AG08396 (cell line): ENCODE measurements at places on chromosomes 1 and 21.

GRCh38 chr1:118963456-118964430, 24.4 kb downstream of the TBX15 start:
- no peak for DNase-seq

- DNase-seq, result peak; percentile 87
Measured at GRCh38 chr1:67832737-67833601, at the start of gene GNG12. GNG12 (minus strand) TSS chr1:67833467; CDS start chr1:67707686, 125,781 bp downstream.

GRCh38 chr1:162538815-162539431, 22.6 kb upstream of the UAP1 start:
- DNase-seq, result peak; percentile 33

DNA sequence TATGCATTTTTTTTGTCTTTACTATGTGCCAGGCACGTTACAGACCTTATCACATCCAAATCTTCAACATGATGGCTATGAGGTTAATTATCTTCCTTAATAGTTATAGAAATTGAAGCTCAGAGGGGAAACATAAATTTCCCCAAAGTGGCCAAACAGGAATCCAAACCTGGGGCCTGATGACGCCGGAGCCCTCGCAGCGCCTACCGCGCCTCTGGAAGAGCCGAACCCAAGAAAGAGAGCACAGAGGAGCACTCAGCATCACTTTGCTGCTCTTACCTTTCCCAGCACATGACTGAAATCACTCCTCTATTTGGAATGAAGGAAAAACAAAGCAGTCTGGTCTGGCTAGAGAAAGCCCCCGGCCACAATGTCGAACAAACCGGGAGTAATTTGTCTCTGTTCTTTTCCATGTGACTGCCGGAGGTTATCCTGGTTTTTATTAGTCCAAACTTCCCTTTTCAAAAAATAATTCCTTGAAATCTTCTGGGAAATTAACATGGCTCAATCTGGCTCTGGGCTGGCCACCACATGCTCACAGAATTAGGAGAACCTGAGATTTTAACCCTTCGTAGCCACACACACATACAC, 195.5 kb downstream of the ADSS2 start:
- no peak for DNase-seq

DNA sequence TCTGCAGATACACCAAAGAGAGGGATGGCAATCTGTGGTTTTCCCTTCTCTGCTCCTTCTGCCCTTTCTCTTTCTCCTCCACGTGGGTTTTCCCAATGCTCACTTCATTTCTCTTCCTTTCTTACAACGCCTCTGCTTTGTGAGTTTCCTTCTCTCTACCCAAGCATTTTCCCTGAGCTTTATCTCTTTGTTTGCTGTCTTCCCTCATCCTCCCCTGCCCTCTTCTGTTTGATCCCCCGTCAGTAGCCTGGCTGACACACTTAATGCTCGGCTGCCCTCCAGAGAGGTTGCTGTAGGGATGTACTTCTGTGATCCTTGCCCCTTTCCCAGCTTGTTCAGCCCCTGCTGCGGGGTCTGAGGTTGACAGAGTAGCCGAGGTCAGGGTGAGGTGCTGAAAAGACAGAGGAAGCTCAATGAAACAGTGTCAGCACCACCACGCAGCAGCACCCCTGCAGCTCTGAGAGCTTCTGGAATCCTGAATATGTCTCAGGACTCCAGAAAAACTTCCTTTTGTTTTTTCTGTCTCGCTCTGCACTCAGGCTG, 6.0 kb downstream of the EDARADD start:
- no peak for DNase-seq

DNA sequence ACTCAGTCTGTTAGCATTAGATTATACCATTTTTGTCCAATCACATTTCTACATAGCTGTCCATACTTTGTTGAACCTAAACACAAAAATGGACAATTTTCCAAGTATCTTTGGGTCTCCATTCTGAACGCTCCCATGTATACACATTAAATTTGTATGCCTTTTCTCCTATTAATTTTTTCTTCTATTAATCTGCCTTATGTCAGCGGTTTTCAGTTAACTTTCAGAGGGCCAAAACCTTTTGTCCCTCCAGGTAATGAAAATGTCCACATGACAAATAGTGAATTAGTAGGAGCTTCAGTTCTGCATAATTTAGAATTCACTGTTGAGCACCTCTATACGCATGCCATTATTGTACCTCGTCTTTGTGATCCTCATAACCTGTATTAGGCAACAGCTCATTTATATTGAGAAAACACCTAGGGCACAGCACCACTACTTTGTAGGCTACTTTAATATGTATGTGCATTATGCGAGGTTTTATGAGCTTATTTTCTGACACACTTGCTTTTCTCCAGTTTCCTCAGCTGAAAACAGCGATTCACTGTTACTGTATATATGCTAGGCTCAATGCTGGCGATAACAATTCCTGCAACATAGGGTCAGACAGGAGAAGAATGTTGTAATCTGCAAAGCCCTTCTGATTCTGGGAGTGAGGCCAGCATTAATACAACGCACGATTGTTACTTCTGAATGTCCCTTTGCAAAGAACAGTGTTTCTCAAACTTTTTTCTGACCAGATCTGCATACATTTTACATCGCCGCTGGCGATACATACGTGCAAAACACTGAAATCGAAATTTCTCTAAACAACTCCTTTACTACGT, 1.1 kb upstream of the ABCD3 start:
- peak; percentile 42 for DNase-seq

GRCh38 chr1:234660536-234661316, 50.7 kb upstream of the IRF2BP2 start:
- no peak for DNase-seq

GRCh38 chr1:87030740-87031690, 116.6 kb downstream of the HS2ST1 start:
- no peak for DNase-seq

- no peak for DNase-seq
Measured at GRCh38 chr1:165402517-165403111, 42.3 kb downstream of the RXRG start.

GRCh38 chr1:118717893-118718292, 270.2 kb downstream of the TBX15 start:
- DNase-seq, result no peak

- no peak for DNase-seq
Measured at GRCh38 chr1:228958121-228958520, 222.8 kb downstream of the RHOU start.

DNA sequence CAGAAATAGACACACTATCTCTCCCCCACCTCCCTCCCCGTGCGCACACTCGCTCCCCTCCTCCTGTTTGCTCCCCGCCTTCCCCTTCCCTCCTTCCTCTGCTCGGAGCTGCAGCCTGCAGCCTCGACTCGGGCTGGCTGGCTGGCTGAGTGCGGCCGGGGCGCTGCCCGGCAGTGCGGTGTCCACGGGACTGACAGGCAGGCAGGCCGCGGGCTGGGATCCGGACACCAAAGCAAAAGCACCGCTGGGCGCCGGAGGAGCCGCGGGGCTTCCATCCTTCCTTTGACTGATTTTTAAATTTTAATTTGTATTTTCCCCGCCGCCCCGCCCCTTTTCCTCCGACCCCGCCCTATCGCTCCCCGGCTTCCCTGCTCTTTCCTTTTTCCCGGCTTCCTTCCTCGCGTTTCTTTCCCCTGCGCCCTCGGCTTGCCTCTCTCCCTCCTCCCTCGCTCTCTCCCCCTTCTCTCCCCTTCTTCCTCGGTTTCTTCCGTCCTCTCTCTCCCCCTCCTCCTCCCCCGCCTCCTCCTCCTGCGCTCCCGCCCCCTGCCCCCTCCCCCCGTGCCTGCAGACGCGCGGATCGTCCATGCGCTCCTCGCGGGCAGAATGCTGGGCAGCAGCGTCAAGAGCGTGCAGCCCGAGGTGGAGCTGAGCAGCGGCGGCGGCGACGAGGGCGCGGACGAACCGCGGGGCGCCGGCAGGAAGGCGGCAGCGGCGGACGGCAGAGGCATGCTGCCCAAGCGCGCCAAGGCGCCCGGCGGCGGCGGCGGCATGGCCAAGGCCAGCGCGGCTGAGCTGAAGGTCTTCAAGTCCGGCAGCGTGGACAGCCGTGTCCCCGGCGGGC, 109.4 kb downstream of the NAV1 start:
- DNase-seq, result peak; percentile 87

GRCh38 chr1:230833511-230833910, 34.8 kb downstream of the C1orf198 start:
- DNase-seq, result no peak

DNA sequence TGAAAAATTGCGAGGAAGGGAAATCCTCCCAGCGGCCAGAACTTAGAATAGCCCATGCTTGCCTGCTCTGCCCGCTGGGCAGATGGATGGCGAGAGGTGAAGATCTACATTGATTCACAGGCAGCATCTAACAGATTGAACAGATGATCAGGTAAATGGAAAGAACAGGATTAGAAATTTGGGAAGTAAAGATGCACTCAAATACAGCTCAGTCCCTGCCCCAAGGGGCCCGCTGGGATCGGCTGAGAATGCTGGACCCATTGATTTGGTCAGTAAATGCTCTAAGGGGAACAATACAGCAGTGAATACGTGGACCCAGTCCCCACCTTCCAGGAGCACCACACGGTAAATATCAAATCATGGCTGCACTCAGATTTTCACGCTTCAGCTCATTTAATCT, 248.2 kb downstream of the MATN1 start:
- DNase-seq, result no peak

DNA sequence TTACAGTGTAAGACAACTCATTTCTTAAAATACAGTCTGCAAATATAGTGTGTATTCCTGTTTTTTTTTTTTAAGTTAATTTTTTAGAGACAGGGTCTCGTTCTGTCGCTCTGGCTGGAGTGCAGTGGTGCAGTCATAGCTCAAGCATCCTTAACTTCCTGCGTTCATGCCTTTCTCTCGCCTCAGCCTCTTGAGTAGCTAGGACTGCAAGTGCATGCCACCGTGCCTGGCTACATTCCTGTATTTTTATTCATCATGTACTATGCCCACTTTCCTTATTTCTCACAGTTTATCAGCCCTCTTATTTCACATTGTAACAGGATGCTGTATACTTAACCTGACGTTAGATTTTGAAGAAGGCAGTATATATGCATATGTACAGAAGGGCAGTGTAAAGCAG, 26.7 kb downstream of the MIER1 start:
- no peak for DNase-seq

DNA sequence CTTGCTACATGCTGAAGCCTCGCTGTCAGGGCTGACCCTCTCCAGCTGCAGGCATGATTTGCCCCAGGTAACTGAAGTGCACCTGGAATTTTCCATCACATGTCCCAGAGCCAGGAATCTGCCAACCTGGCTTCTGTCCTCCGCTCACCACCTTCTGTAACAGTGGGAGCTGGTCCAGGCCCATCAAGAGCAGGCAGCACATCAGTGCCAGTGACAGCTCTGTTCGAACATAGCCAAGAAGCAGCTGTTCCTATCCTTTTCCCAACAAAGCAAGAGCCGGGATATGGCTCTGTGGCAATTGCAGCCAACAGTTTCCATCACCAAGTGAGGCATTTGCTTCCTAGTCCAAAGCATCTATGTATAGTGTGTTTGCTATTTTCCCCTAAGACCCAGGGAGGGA, 42.2 kb upstream of the KANK4 start:
- DNase-seq, result no peak

GRCh38 chr1:236181059-236181458, 38.7 kb downstream of the GPR137B start:
- no peak for DNase-seq

DNA sequence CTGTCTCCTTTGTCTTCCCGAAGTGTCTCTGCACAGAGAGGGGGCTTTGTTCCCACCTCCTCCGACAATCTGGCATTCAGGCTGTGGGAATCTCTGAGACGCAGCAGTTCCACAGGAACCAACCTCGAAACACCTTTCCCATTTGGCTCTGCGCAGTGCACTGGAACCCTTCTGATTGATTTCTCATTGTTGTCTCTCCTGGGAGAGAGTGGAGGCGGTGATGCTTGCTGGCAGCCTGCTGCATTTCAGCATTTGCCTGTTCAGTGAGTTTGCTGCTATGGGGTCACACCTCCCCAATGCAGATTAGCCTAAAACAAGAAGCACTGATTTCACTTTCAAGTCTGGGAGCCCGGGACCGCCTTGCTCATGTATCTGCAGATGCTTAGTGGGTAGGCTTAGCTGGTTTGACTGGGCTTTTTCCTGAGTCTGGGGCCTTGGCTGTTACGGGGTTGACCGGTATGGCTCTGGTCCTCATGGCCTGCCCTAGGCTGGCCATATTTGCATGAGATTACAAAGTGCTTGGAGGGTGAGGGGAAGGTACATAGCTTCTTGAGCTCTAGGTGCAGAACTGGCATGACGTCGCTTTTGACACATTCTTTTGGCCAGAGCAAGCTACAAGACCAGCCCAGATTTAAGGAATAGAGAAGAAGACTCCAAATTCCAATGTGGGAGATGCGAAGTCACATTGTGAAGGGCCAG, 695.3 kb downstream of the PTPRU start:
- DNase-seq, result no peak

DNA sequence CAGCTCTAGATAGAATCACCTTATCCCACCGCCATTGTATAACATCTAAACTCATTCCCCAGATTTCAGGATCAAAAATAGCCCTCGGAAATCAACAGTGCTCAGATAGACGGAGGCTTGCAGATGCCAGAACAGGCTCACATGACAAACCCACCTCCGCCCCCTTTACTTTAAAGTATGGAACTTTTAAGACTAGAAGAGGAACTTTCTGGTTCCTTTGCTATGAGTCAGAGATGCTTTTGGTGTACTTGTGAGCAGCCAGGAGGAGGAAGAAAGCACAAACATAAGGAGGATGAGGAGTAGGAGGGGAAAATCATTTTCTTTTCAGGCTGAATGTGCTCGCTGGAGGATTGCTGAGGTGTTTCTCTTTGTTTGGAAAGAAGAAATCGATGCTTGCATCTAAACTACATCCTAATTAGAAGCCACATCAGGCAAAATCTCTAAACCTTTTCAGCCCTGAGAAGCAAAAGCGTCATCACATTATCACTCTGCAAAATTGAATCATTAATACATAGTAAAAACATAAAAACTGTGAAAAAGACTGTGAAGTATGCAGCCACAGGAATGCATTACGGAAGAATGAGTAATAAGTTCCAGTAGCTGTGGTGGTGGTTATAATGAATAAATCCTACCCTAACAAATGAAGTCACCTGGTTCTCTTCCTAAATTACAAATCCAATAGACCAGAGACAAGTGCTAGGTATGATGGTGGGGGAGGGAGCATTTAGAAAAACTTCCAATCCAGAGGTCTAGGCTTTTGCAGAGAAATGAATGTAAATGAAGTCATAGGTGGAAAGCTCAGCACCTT, 251.3 kb downstream of the KCNH1 start:
- DNase-seq, result no peak

GRCh38 chr1:226624526-226624925, 76.0 kb downstream of the STUM start:
- no peak for DNase-seq

DNA sequence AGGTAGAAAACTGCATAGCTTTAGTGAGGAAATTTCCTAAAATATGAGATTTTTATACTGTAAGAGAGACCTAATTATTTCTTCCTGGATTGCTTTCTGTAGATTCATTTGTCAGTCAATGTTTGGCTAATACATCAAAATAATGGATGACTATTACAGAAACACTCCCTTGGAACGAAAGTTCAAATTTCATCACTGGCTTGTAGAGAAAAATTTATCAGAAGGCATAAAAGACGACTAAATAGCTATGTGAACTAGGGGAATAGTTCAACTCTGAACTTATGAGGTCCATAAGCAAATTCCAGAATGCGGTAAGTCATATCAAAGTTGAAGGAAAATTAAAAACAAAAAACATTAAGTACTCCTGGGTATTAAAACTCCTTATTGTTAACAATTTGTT, 36.0 kb downstream of the WNT2B start:
- DNase-seq, result no peak
